Mesothelial cell of epicardium (in vitro differentiated cells): ENCODE measurements at places on chromosomes 12 and 14.

GRCh38 chr12:132689227-132689626, 1.8 kb downstream of the PXMP2 start:
- no peak for DNase-seq

GRCh38 chr12:6664902-6665301, 2.0 kb upstream of the ING4 start:
- DNase-seq: no peak

DNA sequence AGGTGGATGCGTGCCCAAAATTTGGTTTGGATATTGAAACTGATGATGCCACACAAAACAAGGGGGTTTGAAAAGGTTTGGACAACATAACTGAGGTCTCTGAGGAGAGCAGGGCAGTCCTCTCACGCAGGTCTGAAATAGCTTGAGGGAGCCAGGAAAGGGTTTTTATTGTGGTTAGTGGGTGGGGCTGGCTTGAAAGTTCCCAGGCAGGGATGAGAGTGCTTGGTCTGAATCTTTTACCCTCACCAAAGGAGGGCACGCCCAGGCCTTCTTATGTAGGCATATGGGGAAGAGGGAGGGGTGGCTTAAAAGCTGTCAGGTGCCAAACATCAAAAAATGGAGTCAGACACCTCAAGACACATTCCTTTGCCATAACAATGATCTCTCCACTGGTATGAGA, 493.1 kb upstream of the CCDC196 start:
- DNase-seq: no peak

GRCh38 chr12:54370171-54370730, 6.0 kb upstream of the GPR84 start:
- peak; percentile 83 for DNase-seq

DNA sequence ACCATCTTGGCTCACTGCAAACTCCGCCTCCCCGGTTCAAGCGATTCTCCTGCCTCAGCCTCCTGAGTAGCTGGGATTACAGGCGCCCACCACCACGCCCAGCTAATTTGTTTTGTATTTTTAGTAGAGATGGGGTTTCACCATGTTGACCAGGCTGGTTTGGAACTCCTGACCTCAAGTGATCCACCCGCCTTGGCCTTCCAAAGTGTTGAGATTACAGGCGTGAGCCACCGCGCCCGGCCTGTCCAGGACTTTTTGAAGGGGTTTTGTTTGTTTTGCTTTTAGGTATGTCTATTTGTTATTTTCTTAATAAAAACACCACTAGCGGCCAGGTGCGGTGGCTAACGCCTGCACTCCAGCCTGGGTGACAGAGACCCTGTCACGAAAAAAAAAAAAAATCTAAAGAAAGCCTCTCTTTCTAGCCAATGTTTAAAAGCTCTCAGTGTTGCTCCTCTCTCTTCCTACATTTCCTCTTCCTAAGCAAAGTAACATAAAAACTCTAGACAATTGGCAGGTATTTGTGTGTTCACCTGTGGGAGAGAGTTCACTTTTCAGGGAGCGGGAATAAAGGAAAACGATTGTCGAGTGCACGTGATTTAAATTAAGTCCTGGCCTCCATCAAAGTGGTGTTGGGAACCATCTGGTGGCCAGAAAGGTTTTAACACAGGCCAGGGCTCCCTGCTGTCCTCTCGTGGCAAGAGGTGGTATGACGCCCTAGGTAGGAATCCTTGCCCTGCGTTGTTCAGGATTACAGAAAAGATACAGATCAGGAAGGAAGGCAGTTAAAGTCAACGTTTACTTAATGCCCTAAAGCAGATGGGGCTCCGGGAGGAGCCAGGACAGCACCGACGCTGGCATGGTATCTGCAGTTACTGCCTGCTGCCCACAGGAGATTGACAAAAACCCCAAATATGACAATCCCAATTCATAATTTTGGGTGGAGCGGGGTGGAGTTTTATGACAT, 36.2 kb upstream of the ATP23 start:
- peak; percentile 90 for DNase-seq

DNA sequence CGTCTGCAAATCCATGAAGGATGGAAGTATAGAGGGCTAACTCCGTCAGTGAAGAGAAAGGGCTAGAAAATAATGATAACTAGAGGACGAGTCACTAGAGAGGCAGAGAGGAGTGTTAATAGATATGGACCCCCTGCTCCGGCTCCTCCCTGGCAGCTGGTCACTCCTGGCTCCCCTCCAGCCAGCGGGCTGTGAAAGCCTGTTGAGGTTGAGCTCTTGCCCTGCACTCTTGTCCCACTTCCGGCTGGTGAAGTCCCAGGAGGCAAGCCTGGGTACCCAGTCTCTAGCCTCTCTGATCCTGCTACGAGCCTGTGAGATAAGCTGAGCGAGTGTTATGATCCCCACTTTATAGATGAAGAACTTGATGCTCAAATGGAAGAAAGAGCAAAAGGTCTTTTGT, 90.3 kb downstream of the RFX4 start:
- no peak for DNase-seq

DNA sequence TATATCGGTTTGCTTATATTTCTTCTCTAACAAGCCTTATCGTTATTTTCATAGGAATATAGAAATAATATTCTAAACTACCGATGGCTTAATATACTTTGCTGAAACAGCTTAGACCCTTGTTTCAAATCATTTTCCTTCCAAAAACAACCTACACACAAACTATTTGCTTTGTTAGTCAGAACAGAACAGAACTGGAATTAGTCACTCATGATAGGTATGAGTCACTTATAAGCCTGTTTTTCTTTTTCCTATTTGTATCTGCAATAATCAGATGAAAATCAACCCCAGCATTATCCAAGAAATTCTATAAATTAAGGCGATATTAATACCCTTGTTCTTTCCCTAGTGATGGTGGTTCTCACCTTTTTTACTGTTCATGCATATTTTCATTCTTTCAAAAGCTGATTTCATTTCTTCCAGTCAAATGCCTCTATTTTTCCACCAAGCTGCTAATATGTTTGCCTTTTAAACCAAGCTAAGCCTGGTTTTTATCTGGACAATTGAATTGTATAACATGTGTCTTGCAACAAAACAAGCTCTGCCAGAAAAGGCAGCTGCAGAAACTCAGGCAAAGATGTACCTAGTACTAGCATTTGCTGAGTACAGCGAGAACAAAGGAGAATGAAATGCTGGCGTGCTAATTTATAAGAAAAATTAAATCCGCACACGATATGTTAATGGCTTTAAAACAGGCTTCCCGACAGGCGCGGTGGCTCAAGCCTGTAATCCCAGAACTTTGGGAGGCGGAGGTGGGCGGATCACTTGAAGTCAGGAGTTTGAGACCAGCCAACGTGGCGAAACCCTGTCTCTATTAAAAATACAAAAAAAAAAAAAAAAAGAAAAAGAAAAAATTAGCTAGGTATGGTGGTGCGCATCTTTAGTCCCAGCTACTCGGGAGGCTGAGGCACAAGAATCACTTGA, 1418.2 kb downstream of the AACS start:
- DNase-seq: no peak

GRCh38 chr12:1059162-1059561, 68.1 kb downstream of the ERC1 start:
- no peak for DNase-seq

- DNase-seq: no peak
Measured at GRCh38 chr14:27056586-27056985, 458.8 kb upstream of the NOVA1 start.

GRCh38 chr14:68285421-68286179, 466.0 kb downstream of the RAD51B start:
- DNase-seq: no peak

- no peak for DNase-seq
Measured at GRCh38 chr12:41846718-41847117, 298.0 kb downstream of the GXYLT1 start.

DNA sequence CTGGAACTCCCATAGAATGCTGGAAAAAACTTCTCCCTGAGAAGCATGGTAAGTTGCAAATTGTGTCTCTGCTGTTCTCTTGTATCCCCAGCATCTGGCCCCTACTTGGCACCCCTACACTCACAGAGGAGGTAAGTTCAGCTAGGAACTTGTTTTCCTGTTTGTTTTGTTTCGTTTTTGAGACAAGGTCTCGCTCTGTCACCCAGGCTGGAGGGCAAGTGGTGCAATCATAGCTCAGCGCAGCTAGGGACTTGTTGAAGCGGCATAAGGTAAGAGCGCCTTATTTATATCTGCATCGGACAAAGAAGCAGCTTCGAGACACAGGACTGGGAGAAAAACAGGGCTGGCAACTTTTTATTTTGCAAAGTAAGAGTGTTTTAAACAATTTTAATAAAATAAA, 18.5 kb upstream of the ANO2 start:
- DNase-seq: no peak

GRCh38 chr14:96051642-96052540, 12.7 kb downstream of the C14orf132 start:
- DNase-seq: peak; percentile 25

- DNase-seq: no peak
Measured at GRCh38 chr12:76266797-76267196, 81.4 kb downstream of the BBS10 start.
